H9 (cell line): ENCODE measurements at places on chromosomes 2 and 18.

DNA sequence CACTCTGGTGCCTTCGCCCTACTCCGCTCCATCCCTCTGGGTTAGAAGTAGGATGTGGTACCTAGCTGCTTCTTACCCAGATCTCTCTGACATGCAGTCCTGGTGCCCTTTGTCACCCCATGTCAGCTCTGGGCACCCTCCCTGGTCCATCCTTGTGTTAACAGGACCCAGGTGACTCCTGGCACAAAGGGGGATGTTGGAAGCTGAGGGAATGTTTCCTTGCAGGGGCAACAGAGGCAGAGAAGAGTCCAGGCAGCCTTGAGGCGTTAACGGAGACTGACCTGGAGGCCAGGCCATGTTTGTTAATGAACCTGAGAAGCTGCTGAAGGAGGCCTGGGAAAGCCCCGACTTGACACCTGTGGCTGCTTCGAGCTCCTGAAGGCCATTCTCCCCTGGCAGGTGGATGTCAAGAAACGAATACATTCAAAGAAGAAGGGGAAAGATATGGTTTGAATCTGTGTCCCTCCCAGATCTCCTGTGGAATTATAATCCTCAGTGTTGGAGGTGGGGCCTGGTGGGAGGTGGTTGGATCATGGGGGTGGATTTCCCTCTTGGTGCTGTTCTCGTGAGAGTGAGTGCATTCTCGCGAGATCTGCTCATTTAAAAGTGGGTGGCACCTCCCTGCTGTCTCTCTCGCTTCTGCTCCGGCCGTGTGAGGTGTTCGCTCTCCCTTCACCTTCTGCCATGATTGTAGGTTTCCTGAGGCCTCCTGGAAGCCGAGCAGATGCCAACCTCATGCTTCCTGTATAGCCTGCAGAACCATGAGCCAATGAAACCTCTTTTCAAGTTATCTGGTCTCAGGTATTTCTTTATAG lies 31.4 kb downstream of the NPPC start:
- DNase-seq: no peak

DNA sequence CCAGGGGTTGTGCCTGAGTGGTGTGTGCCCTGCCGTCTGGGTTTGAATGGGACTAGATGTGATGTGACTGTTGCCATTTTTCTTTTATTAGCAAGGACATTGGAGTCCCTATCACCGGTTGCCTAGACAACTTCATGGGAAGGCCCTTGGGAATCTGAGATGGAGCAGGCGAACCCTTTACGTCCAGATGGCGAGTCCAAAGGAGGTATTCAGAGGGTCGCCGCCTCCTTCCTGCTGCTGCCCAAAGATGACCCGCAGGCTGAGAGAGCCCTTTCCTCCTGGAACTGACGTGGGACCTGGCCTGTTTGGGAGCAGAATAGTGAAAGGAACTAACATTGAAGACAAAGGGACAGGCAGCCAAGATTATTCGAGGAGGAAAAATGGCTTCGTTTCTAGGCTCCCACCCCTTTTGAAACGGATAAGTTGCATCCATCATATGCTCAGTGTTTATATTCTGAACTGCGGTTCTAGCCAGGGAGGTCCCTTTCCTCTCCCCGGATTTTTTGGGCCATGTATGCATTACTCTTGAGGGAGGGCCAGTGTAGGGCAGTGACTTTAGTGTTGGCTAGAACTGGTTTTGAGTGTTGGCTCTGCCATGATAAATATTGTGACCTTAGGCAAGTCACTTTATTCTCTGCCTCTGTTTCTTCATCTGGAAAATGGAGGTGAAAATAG lies 673 bp downstream of the CENPO start:
- DNase-seq: peak; percentile 46

- peak; percentile 53 for DNase-seq
Measured at GRCh38 chr2:196719110-196719872, 79.8 kb downstream of the CCDC150 start.

DNA sequence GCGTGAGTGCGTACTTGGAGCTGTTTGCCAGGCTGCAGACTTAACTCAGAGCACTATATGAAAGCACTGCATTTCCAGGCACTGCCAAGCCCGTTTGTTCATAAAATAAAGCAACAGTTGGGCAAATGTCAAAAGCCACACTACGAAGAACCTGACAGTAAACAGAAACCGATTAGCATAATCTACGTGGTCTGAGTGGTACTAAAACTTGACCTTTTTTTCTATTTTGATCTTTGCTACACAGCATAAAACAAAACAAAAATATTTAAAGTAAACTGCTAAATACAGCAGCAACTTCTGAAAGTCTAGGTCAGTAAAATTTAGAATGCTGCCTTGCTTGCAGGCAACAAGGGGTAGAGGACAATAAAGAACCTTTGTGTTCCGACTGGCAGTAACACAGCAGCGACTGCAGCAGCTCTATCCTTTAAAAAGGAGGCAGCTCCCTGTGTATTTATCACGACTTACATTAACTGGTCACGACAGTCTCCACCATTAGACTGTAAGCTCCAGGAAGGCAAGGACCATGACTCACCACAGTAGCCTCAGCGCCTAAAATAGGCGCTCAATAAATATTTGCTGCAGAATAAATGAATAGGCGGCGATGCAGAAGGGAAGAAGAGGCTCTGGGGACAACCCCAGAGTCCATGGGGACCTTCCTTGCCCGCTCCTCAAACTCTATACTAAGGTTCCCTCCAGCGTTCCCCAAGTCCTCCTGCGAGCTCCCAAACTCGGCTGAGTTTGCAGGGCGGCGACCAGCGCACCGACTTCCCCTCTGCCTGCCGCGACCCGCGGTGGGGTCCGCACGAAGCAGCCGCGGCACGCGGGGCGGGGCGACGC lies 902 bp downstream of the SS18 start:
- peak; percentile 46 for DNase-seq

GRCh38 chr2:230772156-230772555 lies 59.5 kb downstream of the CAB39 start:
- DNase-seq: no peak

GRCh38 chr2:173881886-173882285 lies 83.3 kb downstream of the SP3 start:
- DNase-seq: no peak

DNA sequence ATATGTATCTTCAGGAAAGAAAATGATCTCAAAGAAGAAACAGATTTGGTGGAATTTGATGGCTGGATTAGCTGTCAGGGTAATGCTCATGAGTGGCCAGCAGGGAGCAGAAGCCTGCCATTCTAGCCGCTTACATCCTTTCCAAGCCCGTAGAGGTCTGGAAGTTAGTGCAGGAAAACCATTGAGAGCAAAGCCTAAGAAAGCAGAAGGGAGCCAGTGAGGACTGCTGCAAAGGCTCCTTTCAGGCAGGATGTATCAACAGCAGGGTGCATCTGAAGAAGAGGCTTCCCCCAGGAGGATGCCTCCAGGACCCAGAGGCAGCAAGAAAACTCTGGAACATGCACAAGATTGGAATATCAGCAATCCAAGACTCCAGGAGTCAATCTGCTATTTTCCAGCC lies 22.9 kb upstream of the LBH start:
- peak; percentile 84 for DNase-seq

GRCh38 chr2:101125808-101126207 lies 25.4 kb downstream of the TBC1D8 start:
- no peak for DNase-seq

- DNase-seq: peak; percentile 47
Measured at GRCh38 chr2:136117391-136117841, 533 bp downstream of the CXCR4 start.

- DNase-seq: no peak
Measured at GRCh38 chr2:131801210-131801744, 273.6 kb downstream of the CCDC74A start.

GRCh38 chr2:11874861-11875260 lies 128.4 kb downstream of the LPIN1 start:
- DNase-seq: no peak

- no peak for DNase-seq
Measured at GRCh38 chr2:36556842-36557241, 41.1 kb downstream of the FEZ2 start.

GRCh38 chr18:57970356-57971095 lies 73.5 kb upstream of the NEDD4L start:
- peak; percentile 68 for DNase-seq

DNA sequence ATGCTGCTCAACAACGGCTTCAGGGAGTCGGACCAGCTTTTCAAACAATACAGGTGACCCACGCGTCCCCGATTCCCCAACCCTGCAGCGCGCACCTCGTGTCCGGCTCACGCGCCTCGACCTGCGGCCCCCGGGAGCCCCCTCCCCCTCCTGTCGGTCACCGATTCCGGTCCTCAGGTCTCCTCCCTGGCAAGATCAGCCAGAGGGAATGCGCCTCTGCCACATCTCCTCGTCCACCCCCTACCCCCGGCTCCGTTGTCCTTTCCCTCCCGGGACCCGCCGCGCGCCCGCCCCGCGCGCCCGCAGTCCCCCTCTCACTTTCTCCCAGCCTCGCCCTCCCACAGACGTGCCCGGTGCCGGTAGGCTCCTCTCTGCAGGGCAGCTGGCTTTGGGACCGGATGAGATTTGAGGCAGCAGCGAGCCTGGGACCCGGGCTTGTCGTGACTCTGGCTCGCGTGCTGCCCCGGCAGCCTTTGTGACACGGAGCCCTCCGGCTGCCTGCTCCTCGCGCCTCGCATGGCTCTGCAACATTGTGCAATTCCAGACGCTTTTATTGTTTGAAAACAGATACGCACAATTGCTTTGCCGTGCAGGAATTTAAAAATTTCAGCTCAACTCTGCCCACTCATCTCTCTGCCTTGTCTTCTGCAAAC lies 558 bp downstream of the TTC39C start:
- peak; percentile 51 for DNase-seq

DNA sequence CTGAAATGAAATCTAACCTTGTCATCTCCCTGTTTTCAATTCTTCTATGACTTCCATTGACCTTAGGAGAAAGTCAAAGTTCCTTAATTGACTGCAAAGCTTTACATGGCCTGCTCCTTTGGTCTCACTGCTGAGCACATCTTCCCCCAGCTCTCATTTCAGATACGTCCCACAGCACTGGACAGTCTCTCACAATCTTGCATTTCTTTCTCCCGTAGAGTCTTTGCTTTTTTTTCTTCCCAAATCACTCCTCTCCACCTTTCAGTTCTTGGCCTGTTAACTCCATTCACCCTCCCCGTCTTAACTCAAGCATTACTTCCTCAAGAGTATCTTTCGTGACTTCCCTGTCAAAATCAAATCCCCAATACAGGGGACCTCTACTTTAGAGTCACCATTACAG lies 67.2 kb downstream of the DDX1 start:
- DNase-seq: no peak

- DNase-seq: no peak
Measured at GRCh38 chr2:134402410-134402809, 148.5 kb downstream of the MGAT5 start.

DNA sequence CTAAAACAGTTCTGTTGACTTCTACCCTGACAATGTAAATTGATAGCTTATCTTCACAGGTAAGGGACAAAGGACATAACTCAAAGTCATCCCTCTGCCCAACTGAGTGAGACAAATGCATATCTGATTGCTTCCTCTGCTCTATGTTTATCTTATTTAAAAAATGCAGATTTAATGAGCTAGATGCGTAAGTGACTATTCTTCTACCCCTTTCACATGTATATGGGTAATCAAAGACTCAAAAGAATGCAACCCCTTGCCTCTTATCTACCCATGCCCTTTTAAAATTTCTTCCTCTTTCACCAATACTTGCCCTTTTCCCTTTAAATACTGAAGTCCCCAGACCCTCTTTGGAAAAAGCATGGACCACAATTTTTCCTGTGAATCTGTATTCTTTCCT lies 253.4 kb downstream of the WDPCP start:
- DNase-seq: no peak

DNA sequence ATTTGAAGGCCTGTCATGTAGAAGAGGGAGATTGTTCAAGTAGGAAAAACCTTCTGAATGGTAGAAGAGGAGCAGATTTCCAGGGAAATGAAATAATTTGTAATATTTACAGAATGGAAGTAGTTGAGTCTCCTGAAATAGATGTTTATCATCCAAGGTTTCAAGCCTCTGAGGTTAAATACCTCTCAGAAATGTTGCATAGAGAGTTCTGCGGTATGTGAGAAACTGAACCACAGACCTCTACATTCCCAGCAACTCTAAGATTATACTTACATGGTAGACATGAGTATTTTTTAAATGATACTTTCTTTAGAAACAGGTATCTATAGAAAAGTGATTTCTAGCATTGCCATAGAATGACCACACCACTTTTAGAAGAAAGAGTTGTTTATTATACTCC lies 379.8 kb upstream of the FANCL start:
- no peak for DNase-seq

DNA sequence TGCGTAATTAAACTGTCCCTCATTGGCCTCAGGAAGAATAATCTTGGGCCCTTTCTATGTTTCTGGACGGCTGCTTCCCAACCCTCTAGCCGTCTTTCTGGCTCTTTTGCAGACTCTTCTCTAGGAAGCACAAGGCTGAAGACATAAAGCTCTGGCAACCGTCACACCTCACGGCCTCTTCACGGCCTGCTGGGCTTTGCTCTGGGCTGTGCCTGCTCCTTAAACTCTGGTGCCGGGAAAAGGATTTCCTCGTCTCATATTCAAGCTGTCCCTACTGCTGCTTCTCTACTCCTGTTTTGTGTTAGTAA lies 36.0 kb upstream of the WIPF1 start:
- DNase-seq: no peak

GRCh38 chr2:3248754-3249475 lies 128.7 kb downstream of the EIPR1 start:
- DNase-seq: no peak

DNA sequence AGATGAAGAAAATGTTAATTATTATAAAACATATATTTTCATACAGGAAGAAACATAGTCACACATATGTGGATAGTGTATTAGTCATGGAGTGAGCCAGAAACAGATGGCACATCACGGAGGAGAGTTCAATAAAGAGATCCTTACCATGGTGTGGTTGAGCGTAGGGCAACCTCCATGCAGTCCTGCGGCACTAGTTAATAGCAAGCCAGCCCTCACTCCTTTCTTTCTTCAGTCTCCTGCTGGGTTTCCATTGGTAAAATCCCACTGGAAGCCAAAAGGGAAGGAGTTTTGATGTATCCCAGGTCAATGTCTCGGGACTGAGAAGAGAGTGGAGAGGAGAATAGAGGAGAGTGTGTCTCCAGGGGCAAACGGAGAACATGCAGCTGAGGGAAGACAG lies 328.1 kb downstream of the NR4A2 start:
- DNase-seq: no peak
